ENCODE measurements at places on chromosomes 16 and 17.

- no peak for DNase-seq
Observed at GRCh38 chr16:9528511-9529079, 437.2 kb downstream of the HAPSTR1 start.

- no peak for DNase-seq
Observed at GRCh38 chr16:9177861-9178260, 86.4 kb downstream of the HAPSTR1 start.

DNA sequence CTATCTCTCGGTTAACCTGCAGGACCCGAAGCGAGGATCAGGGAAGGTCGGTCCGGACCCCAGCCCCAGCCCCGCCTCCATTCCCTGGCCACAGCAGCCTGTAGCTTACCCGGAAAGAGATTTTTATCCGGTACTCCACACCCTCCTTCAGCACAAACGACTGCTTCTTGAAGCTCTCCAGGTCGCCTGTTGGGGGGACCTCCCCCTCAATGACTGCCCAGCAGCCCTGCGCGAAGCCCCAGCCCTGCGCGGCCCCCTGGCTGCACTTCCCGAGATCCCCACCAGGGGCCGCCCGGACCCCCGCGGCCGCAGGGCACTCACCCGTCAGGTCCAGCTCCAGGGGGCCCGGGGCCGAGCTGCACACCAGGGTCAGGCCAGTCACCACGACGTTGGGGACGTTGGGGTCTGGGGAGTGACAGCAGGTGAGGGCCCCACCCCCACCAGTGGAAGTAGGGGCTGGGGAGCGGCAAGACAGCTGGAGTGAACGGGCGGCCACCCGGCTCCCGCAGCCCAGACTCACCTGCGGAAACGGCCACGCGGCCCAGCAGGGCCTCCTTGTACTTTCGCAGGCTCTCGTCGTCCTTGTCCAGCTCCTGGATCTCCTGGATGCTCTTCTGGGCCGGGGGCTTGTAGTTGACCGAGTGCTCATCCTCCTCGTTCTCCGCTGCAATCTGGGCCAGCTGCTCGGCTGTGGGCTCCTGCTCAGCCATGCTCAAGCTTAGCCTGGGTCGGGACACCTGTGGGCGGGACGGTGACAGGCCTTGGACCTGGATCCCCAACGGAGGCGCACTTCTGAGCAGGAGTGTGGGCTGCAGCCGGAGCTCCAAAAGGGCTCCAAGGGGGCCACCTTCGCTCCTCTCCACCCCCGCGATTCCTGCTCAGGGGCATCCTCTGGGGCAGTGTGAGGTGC is 1.7 kb downstream of the ARHGDIA start:
- DNase-seq, result peak; percentile 33

- peak; percentile 63 for DNase-seq
Observed at GRCh38 chr16:3020247-3020603, at the start of gene TNFRSF12A. TSS of gene TNFRSF12A (plus strand) at chr16:3020368. CDS start at chr16:3020398, 30 bp downstream.

DNA sequence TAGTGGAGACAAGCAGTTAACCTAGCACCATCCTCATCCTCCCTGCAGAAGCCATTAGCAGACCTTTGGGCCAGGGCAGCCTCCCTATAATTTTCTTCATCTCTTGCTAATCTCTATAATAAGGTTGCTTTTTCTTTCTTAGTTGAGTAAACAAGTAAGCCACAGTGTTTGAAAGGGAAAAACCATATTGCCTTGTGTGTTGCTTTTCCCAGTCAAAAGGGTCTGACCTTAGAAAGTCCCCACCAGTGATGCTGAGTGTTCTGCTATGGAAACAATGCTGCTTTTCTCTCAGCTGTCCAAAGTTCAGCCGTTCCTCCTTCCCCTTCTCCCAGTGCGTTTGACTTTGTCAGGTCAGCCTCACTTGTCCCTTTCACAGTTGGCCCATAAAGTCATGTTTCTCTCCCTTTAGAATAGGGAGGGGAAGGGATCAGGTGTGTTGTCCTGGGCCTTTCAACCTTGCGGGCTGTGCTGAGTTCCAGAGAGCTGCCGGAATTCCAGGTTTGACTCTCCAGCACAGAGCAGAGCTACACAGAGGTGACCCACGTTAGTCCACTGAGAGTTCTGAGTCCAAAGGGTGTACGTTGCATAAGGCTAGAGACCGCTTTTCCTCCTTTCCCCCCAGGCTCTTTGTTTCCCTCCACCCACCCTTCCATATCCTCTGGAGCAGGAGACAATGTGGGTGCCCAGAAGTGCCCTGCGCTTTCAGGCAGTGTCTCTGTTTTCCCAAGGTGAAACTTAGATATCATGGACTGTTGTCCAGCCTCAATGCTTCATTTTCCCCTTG is 15.9 kb upstream of the CLEC18C start:
- DNase-seq, result no peak

- no peak for DNase-seq
Observed at GRCh38 chr17:76462556-76463290, 4.7 kb upstream of the AANAT start.

DNA sequence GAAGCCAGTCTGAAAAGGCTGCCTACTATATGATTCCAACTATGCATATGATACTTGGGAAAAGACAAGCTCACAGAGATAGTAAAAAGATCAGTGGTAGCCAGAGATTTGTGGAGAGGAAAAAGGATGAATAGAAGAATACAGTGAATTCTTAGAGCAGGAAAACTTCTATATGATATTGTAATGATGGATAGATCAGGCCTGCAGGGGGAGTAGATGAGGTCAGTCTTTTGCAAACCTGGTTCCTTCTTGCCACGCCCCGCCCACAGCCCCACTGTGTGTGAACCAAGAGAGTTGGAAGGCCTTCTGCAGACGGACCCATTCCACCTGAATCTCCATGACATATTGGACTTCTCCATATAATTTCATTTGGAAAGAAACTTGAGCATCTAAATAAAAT is 761 bp upstream of the CCL8 start:
- DNase-seq, result no peak

- no peak for DNase-seq
Observed at GRCh38 chr17:33942414-33942813, 312.7 kb upstream of the CCL2 start.

DNA sequence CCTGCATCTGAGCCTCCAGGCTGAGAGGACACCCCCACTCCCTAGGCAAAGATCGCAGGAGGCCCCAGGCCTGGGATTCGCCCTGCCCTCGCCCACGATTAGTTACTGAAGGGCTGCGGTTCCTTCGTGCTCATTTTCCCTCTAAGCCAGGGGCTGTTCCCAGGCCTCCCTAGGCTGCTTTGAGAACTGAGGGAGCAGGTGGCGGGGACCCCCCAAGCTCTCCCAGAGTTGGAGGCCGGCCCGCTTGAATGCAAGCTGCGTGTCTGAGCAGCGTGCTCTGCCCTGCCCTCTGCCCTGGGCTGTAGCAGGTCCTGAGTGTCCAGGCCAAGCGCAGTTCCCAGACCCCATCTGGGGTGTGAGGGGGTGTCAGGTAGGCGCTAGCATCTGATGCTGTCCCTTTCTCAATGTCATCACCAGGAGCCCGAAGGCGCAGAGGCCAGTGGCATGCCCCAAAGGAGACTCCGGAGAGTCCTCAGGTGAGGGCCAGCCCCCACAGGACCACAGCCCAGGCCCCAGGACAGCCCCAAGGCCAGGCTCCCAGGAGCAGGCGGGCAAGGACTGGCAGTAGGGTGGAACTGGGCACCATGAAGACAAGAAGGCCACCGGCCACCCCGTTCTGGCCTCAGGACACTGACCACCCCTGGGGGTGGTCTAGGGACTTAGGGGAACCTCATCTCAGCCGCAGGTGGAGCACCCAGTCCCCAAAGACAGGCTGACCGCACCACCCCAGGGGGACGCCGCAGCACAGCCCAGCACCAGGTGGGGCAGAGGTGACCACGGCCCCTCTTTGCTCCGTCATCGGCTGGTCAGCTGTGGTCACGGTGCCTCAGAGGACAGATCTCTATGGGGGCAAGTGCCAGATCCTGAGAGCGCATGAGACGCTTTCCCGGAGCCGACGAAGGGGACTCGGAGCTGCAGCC is 14.6 kb downstream of the ENDOV start:
- no peak for DNase-seq

DNA sequence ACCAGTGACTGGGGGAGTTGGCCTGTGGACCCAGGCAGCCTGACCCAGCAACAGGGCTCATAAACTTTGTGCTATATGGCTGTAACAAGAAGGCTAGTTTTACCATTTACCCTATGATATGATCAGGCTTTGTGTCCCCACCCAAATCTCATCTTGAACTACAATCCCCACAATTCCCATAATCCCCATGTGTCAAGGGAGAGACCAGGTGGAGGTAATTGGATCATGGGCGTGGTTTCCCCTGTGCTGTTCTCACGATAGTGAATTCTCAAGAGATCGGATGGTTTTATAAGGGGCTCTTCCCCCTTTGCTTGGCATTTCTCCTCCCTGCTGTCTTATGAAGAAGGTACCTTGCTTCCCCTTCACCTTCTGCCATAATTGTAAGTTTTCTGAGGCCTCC is 111.2 kb upstream of the NLRP1 start:
- no peak for DNase-seq

DNA sequence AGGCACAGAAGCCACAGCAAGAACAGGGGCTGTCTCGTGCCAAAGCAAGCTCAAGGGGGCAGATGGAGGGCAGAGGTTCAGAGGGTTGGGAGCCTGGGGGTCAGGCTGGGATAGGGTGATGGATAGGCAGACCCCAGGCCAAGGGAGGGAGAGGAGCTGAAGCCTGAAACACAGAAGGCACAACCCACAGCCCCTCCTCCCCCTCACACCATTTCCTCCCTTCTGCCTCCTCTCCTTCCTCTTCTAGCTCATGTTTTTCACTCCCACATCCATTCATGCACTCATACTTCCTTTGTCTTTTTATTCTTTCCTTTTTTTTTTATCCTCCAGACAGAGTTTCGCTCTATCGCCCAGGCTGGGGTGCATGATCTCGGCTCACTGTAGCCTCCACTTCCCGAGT is 61.1 kb downstream of the SOCS1 start:
- no peak for DNase-seq

DNA sequence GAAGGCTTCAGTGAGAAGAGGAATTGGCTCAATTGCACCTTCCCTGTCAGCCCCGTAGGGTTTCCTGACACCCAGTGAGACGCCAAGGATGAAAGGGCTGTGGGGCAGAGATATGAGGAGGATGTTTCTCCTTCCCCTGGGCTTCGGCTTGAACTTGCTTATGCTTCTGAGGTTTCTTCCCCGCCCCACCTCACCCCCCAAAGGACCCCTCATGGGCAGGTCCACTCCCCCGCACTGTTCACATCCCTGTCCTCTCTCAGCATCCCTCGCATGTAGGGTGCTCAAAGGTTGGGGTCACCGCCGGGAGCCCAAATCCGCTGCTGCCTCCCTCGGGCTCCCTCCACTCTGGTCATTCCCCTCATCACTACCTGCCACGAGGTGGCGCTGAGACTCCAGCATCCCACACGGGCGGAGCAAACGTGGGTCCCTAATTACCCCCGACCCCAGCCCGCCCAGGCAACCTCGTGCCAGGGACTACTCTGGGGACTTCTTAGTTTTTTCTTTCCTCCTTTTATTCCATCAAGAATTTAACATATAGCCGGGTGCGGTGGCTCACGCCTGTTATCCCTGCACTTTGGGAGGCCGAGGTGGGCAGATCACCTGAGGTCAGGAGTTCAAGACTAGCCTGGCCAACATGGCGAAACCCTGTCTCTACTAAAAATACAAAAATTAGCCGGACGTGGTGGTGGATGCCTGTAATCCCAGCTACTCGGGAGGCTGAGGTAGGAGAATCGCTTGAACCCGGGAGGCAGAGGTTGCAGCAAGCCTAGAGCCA is 3.3 kb upstream of the TRARG1 start:
- DNase-seq, result no peak

DNA sequence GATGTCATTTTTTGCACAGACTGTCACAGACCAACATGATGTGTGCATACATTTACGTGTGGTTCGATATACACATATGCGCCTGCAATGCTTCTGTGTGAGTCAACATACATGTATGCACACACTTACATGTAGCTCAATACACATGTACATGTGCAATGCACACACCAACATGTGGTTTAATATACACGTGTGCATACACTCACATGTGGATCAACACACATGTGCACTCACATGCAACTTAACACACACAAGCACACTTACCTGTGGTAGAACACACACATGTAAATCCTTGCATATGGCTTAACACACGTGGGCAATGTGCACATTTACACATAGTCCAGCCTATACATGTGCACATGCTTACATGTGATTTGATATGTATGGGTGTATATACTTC is 97.5 kb downstream of the CYLD start:
- DNase-seq, result no peak

GRCh38 chr16:14531613-14532012 is 98.4 kb downstream of the PARN start:
- no peak for DNase-seq

GRCh38 chr17:51607512-51607911 is 347.2 kb downstream of the UTP18 start:
- no peak for DNase-seq

- DNase-seq, result no peak
Observed at GRCh38 chr17:1999557-2000251, 25.4 kb downstream of the RTN4RL1 start.

DNA sequence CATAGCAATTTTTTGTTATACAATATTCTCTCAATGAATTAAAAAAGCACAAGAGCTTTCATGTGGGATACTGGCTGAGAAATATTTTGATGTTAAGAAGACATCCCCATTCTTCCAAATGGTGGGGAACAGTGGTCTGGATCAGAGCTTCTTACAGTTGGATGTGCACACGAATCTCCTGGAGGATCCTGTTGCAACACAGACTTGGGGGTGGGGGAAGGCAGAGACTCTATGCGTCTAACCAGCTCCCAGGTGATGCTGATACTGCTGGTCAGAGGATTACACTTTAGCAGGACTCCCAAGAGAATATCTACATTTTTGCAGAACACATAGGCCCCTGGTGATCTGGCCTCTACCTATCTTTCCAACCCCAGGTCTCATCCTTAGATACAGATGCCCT is 108.3 kb downstream of the SPACA3 start:
- DNase-seq, result no peak

DNA sequence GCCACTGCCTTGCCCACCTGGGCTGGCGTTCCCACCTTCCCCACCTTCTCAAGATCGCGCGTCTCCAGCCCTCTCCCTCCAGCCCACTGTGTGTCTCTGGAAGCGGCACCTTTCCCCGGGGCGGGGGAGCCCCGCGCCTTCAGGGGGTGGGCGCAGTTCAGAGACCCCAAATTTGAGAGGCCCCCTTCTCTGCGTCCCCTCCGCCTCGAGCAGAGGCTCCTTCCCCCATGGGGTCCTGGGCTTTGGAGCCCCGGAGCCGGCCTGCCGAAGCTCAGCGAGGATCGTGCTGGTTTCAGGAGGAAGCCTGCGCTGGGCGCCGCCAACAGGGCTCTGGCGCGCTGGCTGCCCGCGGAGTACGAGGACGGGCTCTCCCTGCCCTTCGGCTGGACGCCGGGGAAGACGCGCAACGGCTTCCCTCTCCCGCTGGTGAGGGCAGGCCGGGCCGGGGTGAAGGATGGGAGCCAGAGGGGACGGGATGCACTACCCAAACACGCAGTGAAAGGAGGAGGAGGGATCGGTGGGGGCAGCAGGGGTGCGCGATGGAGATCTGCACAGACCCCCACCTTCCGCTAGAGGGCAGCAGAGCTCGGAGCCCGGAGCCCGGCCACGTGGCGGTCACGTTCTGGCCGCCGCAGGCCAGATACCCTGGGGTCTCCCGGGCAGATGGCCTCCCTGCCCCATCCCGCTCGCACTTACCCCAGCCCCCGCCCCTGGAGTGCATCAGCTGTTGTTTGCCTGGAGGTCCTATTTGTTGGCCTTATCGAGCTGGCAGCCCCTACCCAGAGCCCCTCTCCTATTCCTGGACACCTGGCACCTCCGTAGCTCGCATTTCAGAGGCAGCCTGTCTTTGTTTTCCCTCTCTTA is 11.1 kb downstream of the LPO start:
- peak; percentile 56 for DNase-seq

Measured in stimulated activated CD8-positive, alpha-beta memory T cell treated with anti-CD3 and anti-CD28 coated beads, Interleukin-15, amount 100 ng/mL, for 48 hours (primary cell).